ENCODE measurements at places on chromosomes 5 and 9.

GRCh38 chr9:84557751-84558150 is 111.8 kb upstream of the NTRK2 start:
- no peak for DNase-seq

- DNase-seq = peak; percentile 36
Observed at GRCh38 chr5:74638970-74639806, 1.3 kb downstream of the ENC1 start.

- DNase-seq = no peak
Observed at GRCh38 chr5:135482381-135482933, 30.3 kb upstream of the TIFAB start.

DNA sequence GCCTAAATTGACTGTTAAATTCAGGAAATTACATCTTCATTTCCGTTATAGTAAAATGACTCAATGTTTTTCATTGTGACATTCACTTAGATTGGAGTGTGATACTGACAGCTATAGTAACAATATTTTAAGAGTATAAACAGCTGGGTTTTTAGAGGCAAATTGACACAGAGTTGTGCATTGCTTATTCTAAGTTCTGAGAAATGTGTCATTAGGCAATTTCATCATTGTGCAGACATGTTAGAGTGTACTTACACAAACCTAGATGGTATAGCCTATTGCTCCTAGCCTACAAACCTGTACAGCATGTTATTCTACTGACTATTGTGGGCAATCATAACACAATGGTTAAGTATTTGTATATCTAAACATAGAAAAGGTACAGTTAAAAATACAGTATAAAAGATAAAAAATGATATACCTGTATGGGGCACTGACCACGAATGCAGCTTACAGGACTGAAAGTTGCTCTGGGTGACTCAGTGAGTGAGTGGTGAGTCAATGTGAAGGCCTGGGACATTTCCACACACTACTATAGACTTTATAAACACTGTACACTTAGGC is 132.7 kb downstream of the PDE4D start:
- no peak for DNase-seq

DNA sequence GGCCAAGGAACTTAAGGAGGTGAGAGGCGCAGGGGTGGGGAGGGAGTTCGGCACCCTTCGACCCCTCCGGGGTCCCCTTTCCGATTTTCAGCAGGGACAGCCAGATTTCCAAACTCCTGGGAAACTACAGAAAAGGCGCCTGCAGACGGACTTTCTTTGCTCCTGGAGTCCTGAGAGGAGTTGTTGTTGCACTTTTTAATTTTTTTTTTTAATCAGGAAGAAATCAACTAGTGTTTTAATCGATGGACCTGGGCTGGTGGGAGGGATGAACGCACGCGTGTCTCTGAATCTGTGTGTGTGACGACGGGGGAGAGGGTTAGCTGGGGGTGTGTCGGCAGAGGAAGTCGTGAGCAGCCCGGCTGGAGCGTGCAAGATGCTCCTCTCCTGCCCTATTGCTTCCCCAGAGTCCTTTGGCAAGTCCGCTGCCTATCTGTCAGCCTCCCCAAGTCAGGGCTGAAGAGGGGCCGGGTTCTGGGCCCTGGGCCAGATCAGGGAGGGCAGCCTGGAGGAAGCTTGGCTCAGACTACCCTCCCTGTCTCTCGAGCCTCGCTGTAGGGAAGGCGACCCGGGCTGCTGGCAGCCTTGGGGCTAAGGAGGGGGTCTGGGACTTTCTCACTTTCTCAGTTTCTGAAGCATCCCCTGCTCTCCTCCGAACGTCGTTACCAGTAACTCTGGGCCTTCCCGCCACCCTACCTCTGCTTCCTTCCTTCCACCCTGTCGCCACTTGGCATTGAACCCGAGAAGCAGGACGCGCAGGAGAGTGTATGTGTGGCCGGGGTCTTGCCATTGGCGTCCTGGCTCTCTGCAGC is 731 bp downstream of the PRR16 start:
- no peak for DNase-seq

DNA sequence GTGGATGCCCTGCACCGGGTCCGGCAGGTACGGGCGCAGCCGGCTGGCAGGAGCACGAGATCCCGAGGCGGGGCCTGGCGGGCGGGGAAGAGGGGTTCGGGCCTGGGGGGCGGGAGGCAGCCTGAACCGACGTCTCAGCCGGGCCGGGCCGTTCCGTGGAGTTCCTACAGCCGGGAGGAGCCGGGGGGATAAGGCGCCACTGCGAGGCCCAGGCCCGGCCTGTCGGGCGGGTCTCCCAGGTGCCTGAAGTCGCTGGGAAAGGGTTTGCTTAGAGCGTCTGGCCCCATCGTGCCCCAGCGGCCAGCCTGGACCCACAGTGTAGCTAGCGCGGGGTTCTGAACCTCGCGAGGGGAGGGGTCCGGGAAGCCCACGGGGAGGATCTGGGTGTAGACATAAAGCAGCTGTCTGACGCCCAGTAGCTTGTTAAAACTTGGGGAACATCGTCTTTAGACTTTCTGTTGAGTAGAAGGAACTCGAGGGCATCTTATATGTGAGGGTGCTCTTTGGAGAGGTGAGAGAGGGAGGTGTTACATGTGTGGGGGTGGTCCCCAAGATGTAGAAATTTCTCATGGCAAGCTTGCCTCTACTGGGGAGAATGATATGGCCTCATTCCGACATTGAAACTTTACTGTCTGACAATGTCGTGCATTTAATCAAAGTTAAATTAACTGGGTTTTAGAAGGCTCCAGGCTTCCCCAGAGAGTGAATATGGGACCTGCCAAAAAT is 524 bp downstream of the FUBP3 start:
- no peak for DNase-seq

GRCh38 chr5:168765551-168766425 is 186.6 kb upstream of the PANK3 start:
- no peak for DNase-seq

GRCh38 chr5:66875315-66875714 is 279.1 kb downstream of the MAST4 start:
- DNase-seq = no peak

DNA sequence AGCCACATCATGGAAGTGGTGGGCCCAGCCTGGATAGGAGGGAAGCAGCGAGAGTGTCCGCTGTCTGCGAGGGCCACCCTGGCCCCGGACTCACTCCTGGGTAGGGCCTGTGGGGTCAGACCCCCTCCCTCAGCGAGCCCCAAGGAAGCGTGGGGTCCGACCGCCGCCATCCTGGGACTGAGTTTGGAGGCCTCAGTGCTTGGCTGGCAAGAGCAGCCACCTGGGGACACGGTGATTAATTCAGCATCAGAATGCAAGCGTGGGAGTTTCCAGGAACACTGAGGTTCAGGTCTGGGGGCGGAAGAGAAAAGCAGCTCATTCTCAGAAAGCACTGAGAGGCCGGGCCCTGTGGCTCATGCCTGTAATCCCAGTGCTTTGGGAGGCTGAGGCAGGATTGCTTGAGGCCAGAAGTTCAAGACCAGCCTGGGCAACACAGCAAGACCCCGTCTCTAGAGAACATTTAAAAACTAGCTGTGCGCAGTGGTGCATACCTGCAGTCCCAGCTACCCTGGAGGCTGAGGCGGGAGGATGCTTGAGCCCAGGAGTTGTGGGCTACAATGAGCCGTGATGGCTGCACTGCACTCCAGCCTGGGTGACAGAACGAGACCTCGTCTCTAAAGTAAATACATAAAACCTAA is 18.3 kb upstream of the CAMSAP1 start:
- no peak for DNase-seq

DNA sequence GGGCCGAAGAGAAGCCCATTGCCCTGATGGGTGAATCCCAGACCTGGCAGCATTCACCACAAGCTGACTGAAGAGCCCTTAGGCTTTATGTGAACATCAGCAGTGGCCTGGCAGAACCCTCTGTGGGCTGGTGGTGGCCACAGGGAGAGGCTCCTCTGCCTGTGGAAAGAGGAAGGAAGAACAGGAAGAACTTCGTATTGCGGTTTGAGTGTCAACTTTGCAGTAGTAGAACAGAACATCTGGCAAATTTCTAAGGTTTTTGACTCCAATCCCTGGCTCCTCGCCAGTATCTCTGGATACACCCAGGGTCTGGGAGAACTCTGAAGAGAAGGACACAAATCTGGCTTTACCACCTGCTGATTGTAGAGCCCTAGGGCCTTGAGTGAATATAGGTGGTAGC is 356.4 kb upstream of the GRAMD2B start:
- DNase-seq = no peak

DNA sequence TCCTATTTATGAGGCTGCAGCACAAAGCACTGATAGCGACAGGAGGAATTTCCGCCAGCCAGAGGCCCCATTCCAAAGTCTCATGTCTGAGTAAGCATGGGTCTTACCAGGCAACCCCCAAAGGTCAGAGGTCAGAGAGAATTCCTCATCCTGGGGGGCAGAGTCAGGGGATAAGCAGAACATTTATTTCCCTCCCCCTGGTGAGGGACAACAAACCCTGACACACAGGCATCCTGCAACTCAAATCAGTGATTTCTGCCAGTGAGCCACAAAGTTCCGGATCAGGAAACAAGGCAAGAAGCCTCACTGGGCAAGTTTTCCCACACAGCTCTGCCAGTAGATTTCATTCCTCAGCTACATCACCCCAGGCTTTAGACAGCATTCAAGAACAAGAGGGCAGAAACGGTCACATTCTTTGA is 37.0 kb downstream of the ADAMTS12 start:
- DNase-seq = no peak

GRCh38 chr5:6730807-6731206 is 17.6 kb downstream of the TENT4A start:
- no peak for DNase-seq

DNA sequence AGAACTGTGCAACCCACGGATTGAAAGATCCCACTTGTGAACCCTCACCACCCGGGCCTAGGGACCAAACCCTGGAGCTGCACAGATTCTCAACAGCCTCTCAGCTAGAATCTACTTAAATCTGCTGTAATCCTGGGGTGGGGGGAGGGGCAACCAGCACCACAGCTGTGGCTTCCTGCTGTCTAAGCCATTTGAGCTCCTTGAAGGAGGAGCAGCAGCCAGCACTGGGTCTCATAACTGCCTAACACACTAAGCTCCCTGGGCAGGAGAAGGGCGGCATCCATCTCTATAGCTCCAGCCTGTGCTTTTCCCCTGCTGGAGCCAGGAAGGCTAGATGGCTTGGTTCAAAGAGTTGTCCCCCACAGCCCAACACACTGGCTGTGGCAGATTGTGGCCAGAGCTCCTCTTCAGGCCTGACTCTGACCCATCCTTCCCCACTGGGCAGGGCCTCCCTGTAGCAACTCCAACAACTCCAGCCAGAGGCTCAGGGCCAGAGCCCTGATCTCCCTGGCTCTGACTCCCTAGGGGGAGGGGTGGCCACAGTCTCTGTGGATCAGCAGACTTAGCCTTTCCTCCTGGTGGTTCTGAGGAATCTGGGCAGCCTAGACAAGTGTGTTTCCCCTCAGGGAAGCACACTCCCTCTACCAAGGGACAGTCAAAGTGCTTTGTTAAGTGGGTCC is 72.0 kb upstream of the C9orf72 start:
- peak; percentile 42 for DNase-seq

DNA sequence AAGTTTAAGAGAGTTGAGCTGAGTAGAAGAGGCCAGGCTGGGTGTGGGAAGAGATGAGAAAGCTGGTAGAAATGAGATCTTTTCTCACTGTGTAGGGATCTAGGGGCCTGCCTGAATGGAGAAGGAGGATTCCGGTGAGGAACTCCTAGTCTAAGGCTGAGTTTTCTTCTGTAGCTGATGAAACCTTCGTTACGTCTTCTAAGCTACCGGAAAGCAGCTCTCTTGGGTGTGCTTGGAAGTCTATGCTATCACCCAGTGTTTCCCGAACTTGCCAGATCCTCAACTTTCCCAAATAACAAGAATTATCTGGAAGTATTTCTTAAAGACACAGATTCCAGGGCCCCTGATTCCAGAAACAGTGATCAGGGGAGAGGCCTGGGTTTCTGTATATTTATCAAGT is 55.4 kb upstream of the TNFSF15 start:
- DNase-seq = no peak

GRCh38 chr5:152689250-152689711 is 284.2 kb upstream of the NMUR2 start:
- no peak for DNase-seq

DNA sequence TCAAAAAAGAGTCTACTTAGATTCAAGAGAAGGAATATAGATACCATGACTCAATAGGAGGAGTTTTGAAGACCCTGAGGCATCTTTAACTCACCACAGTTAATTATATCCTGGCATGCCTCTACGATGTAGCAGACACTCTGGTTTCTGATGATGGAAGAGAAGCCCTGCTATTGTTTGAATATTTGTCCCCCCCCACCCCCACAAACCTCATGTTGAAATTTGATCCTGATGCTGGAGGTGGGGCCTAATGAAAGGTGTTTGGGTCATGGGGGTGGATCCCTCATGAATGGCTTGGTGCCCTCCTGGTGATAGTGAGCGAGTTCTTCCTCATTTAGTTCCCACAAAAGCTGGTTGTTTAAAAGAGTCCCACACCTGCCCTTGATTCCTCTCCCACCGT is 147.9 kb upstream of the TBCA start:
- no peak for DNase-seq

GRCh38 chr5:151173711-151174611 is 16.4 kb upstream of the ANXA6 start:
- DNase-seq = no peak

DNA sequence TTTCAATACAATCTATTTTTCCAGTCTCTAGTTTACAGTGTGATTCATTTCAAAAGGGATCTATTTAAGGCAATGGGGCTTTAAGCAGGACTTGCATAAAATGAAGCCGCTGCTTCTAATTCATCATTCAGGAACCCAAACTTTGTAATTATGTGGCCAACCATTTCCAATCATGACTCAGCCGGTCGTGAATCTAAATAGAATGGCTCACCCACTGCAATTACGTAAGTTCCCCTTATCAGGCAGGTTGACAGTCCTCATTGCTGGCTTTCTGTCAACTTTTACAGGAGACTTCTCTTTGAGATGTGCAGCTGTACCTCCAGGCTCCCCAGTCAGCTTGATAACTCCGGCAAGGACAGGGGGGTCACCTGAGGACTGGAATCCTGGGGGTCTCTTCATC is 152.8 kb upstream of the DAP start:
- DNase-seq = no peak

GRCh38 chr9:83655433-83655832 is 32.5 kb downstream of the IDNK start:
- DNase-seq = no peak

GRCh38 chr5:78634634-78635033 is 13.9 kb downstream of the LHFPL2 start:
- no peak for DNase-seq

DNA sequence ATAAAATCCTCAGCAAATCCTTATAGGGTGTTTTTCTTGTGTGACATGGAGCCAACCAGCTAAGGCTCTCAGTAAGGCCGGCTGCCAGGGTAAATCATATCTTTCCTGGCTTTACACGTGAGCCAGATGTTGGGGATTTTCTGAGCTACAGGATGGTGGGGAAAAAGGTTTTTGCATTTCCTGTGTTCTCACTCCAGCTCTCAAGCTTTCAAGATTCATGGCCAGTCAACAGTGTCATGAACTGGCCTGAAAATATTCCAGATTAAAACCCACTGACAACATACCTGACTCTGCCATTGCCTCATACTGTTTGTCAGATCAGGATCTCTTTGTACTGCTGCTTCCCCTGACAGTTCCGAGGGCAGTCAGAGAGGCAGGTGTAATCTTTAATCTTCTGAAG is 306.9 kb downstream of the GLIS3 start:
- DNase-seq = no peak

Measured in muscle of back (tissue), 13 donors.